ENCODE measurements at places on chromosomes 3 and 15.

DNA sequence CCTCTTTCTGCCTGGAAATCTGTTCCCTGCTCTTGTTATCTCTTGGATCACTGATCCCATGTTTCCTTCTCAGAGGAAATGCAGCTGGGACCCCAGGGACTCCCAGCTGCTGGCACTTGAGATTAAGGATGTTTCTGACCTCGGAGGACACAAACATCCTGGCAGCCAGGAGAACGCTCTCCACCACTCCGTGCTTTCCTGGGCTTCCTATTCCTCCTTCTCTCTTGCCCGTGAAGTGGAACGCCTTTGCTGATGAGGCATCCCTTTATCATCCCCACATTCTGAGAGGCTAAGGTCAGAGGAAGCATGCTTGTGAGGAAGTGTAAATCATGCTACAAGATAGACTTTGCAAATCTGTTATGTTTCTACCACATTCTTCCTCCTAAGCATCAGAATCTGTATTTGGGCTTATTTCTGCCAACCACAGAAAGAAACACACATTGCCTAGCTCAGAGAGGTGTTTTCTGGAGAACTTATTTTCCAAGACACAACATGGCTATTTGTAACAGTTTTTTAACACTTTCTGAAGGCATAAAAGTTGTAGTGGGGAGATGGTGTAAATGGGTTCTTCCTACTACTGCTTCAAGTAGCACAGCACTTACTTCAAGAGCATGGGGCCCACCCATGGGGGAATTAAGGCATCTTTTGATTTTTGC lies 25.6 kb upstream of the LDHAL6B start:
- DNase-seq: no peak

- no peak for DNase-seq
Measured at GRCh38 chr15:60077581-60078359, 73.7 kb downstream of the FOXB1 start.

- DNase-seq: no peak
Measured at GRCh38 chr15:63991706-63992105, 54.6 kb downstream of the DAPK2 start.

DNA sequence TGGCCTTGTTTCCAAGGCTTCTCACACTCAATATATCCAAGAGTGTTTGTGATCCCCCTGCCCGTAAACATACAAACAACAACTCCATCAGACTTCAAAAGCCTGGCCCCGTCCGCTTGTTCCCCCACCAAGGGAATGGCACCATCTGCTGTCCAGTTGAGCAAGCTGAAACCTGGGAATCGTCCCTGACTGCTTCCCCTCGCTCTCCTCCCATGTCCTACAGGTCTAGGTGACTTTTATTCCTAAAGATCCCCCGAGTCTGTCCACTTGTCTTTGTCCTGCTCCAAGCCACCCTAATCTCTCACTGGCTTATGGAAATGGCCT lies 27.9 kb upstream of the FAM174B start:
- no peak for DNase-seq

GRCh38 chr3:57709559-57709958 lies 16.7 kb upstream of the DENND6A start:
- DNase-seq: no peak

GRCh38 chr15:90665288-90666134 lies 51.6 kb upstream of the BLM start:
- DNase-seq: peak; percentile 26

GRCh38 chr15:52078876-52079700 lies 33.5 kb downstream of the BCL2L10 start:
- DNase-seq: peak; percentile 81

DNA sequence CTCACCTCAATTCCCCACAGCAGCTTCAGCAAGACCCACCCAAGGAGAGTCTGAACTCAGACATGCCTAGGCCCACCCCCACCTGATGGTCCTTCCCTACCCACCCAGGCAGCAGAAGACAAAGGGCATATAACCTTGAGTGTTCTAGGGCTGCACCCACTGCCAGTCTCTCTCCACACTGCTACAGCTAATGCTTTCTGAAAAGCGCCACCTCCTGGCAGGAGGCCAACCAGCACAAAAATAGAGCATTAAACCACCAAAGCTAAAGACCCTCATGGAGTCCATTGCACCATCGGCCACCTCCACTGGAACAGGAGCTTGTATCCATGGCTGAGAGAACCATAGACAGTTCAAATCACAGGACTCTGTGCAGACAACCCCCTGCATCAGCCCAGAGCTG lies 11.3 kb upstream of the RPL39L start:
- DNase-seq: peak; percentile 75

Measured in CD4-positive, alpha-beta T cell treated with Interleukin-17A for 1 hour (primary cell).